ENCODE measurements at places on chromosomes 16 and 17. TPM values are rescaled to one million over a fixed set of nuclear protein-coding genes. Genes with fewer than 3 reads are reported as not detected.

Gene C17orf67
- 3.9 TPM for total RNA-seq

GRCh38 chr16:10878644-10879501 is 1.9 kb downstream of the CIITA start:
- H3K27me3 ChIP-seq, result peaks cover 60% of the 10 kb centered on the region
- no peaks in the 10 kb centered on the region for H3K36me3 ChIP-seq
- H3K4me3 ChIP-seq, result peak overlapping the region; percentile 75
- peak; percentile 45 for DNase-seq
- peaks cover 64% of the 10 kb centered on the region for H3K4me1 ChIP-seq
- H3K27ac ChIP-seq, result no peak overlapping the region

DNA sequence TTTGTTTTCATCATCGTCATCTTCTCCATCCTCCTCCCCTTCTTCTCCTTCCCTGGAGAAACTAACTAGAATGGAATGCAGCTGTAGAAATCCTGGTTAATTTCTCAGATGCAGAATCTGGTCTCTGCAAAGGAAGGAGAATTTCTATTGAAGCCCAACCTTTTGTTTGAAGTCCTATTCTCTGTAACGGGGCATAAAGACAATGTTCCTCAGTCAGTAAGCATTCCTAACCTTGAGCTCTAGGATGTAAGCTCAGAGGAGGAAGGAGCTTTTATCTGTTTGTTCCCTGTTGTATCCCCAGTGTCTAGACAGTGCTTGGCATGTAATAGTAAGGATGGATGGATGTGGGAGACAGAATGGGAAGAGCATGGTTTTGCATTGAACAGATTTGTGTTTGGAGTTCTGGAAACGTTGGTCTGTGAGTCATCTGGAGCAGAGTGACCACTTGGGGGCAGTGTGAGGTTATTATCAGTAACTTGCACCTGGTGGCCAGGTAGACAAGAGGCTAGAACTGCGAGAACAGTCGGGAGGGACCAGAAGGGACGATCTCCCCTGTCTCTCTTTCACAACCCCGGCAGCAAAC is 363.7 kb downstream of the SNX29 start:
- H3K36me3 ChIP-seq, result no peaks in the 10 kb centered on the region
- H3K27me3 ChIP-seq, result no peaks in the 10 kb centered on the region
- no peak overlapping the region for H3K27ac ChIP-seq
- H3K4me1 ChIP-seq, result no peaks in the 10 kb centered on the region

DNA sequence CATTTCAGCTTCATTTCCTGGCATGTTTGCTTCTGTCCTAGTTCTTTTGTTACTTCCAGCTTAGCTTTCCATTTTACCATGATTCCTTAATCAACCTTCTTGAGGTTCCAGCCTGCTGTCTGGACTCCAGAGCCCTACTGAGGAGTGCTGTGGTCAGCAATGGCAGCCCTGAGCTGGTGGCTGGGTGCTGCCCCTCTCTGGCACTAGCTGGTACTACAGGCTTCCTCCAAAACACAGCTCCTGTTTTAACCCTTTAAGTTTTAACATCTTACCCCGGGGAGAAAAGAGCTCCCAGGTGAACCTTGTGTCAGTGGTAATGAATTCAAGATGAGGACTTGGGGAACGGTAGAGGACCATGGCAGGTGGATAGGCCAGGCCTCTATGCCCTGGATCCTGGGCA is 395.5 kb downstream of the TMEM114 start:
- H3K27me3 ChIP-seq, result no peaks in the 10 kb centered on the region
- no peak overlapping the region for H3K27ac ChIP-seq
- H3K4me3 ChIP-seq, result no peak overlapping the region
- no peaks in the 10 kb centered on the region for H3K4me1 ChIP-seq
- no peaks in the 10 kb centered on the region for H3K36me3 ChIP-seq

Gene PPP4C
- total RNA-seq, result 133 TPM

DNA sequence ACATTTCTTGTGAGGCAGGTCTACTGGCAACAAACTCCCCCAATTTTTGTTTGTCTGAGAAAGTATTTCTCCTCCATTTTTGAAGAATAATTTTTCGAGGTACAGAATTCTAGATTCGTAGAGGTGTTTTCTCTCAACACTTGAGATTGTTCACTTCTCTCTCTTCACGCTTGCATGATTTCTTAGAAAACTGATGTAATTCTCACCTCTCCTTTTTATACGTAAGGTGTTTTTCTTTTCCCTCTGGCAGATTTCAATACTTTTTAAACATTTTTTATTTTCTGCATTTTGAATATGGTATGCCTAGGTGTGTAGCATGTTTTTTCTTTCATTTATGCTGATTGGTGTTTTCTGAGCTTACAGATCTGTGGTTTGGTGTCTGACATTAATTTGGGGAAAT is 201.5 kb upstream of the AXIN2 start:
- H3K4me3 ChIP-seq, result no peak overlapping the region
- peaks cover 6% of the 10 kb centered on the region for H3K27me3 ChIP-seq
- DNase-seq, result no peak
- no peak overlapping the region for H3K27ac ChIP-seq
- no peaks in the 10 kb centered on the region for H3K36me3 ChIP-seq

Gene ADAM11
- 0.33 TPM for total RNA-seq

- H3K27ac ChIP-seq, result peak overlapping the region; percentile 31
- no peaks in the 10 kb centered on the region for H3K27me3 ChIP-seq
- peaks cover 8% of the 10 kb centered on the region for H3K36me3 ChIP-seq
- no peak overlapping the region for H3K4me3 ChIP-seq
- H3K4me1 ChIP-seq, result peaks cover 25% of the 10 kb centered on the region
These were observed 5.2 kb downstream of the NAGLU start for GRCh38 chr17:42541041-42541833.

DNA sequence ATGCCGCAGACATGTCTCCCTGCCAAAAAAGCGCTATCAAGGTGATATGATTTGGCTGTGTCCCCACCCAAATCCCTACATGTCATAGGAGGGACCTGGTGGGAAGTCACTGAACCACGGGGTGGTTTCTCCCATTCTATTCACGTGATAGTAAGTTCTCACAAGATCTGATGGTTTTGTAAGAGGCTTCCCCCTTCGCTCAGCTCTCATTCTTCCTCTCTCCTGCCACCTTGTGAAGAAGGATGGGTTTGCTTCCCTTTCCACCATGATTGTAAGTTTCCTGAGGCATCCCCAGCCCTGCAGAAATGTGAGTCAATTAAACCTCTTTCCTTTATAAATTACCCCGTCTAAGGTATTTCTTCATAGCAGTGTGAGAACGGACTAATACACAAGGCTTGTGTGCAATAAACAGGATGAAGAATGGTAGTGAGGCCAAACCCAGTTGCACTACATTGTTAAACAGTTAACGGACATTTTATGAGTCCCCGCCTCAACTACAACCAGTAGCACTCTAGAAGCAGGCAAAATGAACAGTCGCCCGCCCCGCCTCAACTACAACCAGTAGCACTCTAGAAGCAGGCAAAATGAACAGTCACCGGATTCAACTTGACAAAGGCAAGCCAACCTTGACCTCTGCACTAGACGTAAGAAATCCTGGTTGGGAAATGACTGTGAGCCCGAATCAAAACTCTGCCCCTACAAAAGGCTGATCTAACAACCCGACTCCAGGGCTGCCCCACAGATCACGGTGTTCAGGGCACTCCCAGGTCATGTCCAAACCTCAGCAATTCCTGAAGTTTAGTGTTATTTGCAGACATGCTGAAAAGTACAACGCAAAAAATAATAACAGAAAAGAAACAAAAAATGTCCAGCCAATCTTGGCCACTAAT is 26.3 kb downstream of the VPS53 start:
- peaks cover 22% of the 10 kb centered on the region for H3K36me3 ChIP-seq
- no peak overlapping the region for H3K27ac ChIP-seq
- H3K4me3 ChIP-seq, result no peak overlapping the region
- H3K4me1 ChIP-seq, result peaks cover 3% of the 10 kb centered on the region
- no peak for DNase-seq
- H3K27me3 ChIP-seq, result no peaks in the 10 kb centered on the region

Gene CCDC78
- 3.3 TPM for total RNA-seq

DNA sequence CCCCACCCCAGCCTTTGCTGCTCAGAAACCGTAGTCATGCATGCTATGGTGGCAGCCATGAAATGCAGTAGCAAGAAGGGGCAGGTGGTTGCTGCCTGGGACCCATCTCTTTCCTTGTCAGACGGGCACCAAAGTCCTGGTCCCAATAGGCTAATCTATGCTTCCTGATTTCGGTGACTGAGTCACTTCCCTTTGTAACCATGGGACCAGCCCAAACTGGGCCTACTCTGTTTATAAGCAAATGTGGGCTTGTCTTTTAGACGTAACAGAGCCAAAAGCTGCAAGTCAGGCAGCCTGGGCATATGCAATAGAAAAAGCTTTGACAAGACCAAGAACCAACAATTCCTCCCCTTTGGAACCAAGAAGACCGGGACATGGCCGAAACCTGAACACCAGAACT is 99.1 kb upstream of the RBBP6 start:
- H3K4me1 ChIP-seq, result no peaks in the 10 kb centered on the region
- no peak overlapping the region for H3K4me3 ChIP-seq
- DNase-seq, result no peak
- no peaks in the 10 kb centered on the region for H3K36me3 ChIP-seq
- H3K27ac ChIP-seq, result no peak overlapping the region
- H3K27me3 ChIP-seq, result peaks cover 4% of the 10 kb centered on the region

DNA sequence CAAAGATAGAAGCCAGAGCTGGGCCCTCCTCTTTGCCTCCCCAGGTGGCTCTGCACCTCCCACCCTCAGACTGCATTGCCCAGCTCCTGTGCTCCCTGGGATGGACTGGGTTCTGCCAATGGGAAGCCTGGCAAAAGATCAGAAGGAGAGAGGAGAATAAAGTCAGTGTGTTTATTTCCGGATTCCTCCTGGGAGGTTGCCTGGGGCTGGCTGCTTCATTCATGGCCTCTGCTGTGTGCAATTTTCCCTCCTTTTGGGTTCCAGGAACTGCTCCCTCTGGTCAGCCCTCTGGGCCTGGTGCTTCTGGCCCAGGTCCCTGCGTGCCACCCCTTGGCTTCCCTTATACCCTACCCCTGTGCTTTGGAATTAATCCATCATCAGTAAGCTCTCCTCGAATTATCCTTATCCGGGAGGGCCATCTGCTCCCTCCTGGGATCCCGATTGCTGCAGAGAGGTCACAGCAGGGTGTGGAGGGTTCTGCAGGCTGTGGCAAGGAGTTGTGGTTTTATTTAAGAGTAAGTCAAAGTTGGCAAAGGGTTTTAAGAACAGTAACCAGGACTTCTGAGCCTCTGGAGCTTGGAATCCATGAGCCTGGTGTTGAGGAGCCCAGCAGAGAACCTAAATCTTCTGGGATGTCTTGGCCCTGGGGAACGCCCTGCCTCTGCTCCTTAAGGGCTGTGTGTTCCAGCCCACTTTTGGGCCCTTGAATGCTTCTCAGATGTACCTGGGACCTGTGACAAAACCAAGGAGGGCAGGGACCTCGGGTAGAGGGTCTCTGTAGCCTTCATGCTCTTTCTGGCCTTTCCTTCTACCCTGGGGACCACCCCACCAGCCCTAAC is 8.2 kb upstream of the MMP2 start:
- H3K36me3 ChIP-seq, result no peaks in the 10 kb centered on the region
- H3K27ac ChIP-seq, result no peak overlapping the region
- peaks cover 7% of the 10 kb centered on the region for H3K27me3 ChIP-seq
- DNase-seq, result no peak
- H3K4me1 ChIP-seq, result peaks cover 10% of the 10 kb centered on the region
- H3K4me3 ChIP-seq, result no peak overlapping the region

- DNase-seq, result no peak
- peaks cover 10% of the 10 kb centered on the region for H3K36me3 ChIP-seq
- H3K4me3 ChIP-seq, result no peak overlapping the region
- H3K4me1 ChIP-seq, result peaks cover 72% of the 10 kb centered on the region
- no peak overlapping the region for H3K27ac ChIP-seq
These were observed 38.3 kb downstream of the PRKCA start for GRCh38 chr17:66340720-66341119.

DNA sequence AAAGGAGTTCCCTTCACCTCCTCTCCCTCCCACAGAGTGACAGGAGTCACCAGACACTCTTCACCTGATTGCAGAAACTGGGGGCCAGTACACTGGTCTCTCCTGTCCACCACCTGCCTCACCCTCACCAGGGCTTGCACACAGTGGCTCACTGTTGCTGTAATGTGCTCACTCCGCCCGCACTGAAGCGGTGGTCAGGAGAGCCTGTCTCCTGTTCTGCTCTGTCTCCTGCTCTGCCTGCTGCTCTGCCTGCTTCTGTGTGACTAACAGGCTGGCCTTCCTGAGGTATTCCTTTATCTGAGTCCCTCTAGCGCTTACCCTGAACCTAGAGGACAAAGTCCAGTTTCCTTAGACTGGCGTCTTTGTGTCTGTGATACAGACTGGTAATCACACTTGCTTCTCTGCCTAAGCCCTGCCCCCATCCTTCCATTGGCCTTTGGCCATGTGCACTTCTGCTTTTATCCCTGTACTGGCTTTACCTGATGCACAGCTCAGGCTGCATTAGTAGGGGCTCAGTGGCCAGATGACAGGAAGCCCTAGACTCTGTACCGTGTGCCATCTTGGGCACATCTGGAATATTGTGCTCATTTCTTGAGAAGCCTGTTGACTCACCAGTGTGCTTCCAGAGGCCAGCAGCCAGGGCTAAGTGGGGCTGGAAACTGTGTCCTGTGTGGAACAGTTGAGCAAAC is 13.3 kb downstream of the PROCA1 start:
- no peak overlapping the region for H3K4me3 ChIP-seq
- H3K27me3 ChIP-seq, result no peaks in the 10 kb centered on the region
- no peak for DNase-seq
- peaks cover 64% of the 10 kb centered on the region for H3K36me3 ChIP-seq
- H3K4me1 ChIP-seq, result no peaks in the 10 kb centered on the region
- H3K27ac ChIP-seq, result no peak overlapping the region

- no peak overlapping the region for H3K27ac ChIP-seq
- H3K4me3 ChIP-seq, result no peak overlapping the region
- no peaks in the 10 kb centered on the region for H3K27me3 ChIP-seq
- no peak for DNase-seq
- H3K4me1 ChIP-seq, result peaks cover 16% of the 10 kb centered on the region
- peaks cover 2% of the 10 kb centered on the region for H3K36me3 ChIP-seq
These were observed 16.9 kb downstream of the RAB40C start for GRCh38 chr16:606656-607307.

DNA sequence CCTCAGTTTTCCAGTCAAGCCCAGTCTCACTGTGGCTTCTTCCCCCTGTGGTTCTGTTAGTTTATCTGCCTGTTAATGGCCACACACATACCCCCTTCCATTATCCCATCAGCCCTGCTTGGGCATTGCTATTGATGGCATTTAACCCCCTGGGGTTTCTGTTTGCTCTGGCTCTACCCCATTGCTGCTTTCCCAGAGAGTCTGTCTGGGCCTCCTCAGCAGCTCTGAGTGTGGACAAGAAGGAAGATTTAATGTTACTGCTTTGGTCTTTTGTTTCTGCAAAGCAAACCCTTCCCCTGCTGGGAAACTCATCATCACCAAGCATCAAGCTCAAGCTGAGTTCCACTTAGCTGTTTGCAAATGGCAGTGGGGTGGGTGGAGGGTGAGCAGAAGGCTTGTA is 162.7 kb downstream of the CCT6B start:
- H3K4me3 ChIP-seq, result no peak overlapping the region
- no peak overlapping the region for H3K27ac ChIP-seq
- no peak for DNase-seq
- no peaks in the 10 kb centered on the region for H3K4me1 ChIP-seq

Gene PNPO
- total RNA-seq, result 32.5 TPM

Gene TBC1D3C
- total RNA-seq, result 0.21 TPM

- H3K36me3 ChIP-seq, result no peaks in the 10 kb centered on the region
- no peaks in the 10 kb centered on the region for H3K4me1 ChIP-seq
- no peak overlapping the region for H3K4me3 ChIP-seq
- H3K27me3 ChIP-seq, result peaks cover 18% of the 10 kb centered on the region
These were observed 8.0 kb downstream of the SPPL2C start for GRCh38 chr17:45852535-45853297.

GRCh38 chr17:1055231-1055630 is 58.3 kb downstream of the TIMM22 start:
- no peaks in the 10 kb centered on the region for H3K27me3 ChIP-seq
- no peak for DNase-seq
- no peaks in the 10 kb centered on the region for H3K4me1 ChIP-seq
- H3K36me3 ChIP-seq, result peaks cover 17% of the 10 kb centered on the region
- no peak overlapping the region for H3K4me3 ChIP-seq
- H3K27ac ChIP-seq, result no peak overlapping the region

Data from activated CD4-positive, alpha-beta memory T cell treated with anti-CD3 and anti-CD28 coated beads for 36 hours (primary cell).